ENCODE measurements at places on chromosomes 4 and X. TPM values are rescaled to one million over a fixed set of nuclear protein-coding genes. Genes with fewer than 3 reads are reported as not detected.

GRCh38 chrX:66408507-66408906 lies 230.4 kb downstream of the EDA2R start:
- no peak for DNase-seq

DNA sequence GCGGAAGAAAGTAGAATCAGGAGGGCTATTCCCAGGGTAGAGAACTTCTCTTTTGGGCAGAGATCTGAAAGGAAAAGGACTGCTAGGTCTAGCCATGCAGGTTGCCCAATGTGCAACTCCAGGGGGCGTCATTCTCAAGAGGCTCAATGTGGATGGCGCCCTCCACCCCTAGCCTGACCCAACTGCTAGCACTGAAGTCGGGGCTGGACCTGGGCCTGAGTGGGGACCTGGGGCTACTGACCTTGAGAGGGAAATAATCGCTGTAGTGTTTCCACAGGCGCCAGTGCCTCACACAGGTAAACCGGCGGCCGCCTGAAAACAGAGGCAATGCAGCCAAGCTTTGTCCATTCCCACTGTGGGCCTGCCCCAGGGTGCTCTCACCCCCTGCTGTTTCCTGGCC lies 6.1 kb downstream of the AWAT2 start:
- no peak for DNase-seq

DNA sequence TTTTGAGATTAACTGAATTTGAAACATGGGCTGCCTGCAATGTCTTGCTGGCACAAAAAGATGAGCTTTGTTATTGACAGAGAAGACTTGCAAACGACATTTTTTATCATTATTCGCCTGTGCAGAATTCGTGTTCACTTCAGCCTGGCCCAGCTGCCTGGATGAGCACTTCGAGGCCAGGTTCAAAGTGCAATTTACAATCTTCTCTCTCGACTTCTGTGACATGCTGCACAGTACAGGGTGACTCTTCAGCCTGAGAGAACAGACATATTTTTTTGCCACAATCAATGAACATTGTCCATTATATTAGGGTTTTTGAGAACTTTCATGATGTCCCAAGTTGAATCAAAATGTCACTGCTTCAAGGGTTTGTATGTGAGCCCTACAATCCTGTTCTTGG lies 616.5 kb downstream of the SMARCA1 start:
- DNase-seq, result no peak

DNA sequence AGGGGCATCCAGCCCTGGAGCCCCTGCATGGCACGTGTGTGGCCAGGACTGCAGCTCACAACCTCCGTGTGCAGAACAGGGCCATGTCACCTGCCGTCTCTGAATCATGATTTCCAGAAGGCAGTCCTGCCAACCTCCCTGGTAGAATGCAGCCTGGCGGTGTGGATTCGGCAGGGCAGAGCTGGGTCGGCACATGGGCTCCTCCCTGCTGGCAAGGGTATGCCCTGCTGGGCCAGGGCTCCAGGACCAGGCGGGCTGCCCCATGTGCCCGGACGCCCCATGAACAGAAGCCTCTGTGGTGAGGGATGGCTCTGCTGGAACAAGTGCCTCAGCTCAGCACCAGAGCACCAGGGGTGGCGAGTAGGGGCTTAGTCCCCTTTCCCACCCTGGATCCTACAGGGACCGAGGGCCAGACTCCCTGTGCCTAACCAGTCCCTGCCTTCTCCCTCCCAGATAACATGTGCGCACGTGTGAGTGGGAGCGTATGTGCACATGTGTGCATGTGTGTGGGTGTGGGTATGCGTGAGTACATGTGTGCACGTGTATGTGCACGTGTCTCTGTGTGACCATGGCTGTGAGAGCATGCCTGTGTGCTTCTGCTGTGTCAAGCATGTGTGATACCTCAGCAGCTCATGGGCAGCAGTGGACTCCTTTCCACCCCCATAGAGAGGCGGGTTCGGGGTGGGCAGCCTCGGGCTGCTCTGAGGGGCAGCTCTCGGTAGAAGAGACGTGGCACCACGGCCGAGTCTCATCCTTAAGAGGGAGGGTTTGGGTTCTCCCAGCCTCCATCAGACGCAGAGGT lies 10.3 kb upstream of the MXD4 start:
- DNase-seq, result no peak

GRCh38 chr4:162644346-162644745 lies 480.5 kb upstream of the FSTL5 start:
- DNase-seq, result no peak

DNA sequence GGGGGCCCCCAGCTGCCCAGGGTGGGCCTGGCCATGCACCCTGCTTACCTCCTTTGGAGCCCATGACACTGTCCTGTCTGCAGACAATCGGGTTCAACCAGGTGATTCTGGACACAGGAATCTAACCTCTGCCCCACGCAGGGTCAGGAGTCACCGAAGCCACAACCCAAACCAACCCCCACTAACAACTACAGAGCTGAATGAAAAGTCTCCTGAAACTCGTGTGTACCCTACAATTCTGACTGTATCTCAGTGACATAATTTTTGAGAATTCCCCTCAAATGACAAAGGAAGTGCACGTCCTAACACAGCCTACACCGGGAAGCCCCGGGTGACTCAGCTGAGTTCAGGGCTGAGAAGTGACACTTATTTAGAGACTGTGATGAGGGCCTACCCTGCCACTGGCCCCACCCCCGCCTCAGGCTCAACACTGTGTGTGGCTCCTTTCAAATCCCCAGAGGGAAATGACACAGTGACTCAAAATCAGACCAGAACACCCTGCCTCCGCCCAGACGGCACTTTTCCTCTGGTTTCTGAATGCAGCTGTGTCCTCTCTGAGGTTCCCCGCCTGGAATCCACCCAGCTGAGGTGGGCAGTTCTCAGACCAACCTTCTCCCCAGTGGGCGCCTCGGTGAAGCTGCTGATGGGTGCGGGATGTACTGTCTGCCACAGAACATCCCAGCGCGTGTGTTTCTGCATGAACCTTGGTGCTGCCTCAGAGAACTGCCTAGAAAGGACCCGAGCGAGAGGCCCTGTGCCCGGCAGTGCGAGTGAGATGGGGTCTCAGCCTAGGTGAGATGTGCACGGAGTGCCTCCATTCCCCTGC lies 9.9 kb downstream of the TNIP2 start:
- DNase-seq, result no peak

DNA sequence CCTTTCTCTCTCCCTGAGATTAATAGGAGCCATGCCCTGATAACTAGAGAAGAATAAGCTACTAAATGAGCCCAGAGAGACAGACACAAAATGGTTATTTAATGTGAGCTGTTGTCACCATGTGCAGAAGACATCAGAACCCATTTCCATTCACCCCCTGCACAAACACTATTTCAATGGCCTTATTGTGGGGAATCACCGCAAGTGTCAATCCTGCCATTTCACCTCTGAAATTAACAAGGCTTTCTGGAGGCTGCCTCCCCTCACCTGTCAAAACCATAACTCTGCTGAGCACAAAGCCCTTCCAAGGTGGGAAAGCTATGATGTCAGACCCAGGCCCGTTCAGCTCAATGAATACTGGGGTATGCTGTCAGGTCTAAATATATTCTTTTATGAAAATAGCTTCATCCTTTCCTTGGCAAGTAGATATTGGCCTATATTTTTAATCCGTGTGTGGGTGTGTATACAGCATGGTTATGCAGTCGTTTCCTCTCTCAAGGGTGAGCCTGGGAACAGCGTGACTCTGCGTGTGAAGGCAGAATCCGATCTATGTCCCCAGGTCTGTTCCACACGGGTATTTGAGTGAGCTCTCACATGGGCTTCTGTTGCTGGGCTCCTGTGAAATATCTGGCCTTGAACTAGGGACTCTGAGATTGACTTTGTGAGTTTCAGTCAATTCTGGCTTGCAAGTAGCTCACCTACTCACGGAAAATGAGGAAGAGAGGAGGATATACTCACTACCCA lies 266.3 kb downstream of the FBXW7 start:
- no peak for DNase-seq

DNA sequence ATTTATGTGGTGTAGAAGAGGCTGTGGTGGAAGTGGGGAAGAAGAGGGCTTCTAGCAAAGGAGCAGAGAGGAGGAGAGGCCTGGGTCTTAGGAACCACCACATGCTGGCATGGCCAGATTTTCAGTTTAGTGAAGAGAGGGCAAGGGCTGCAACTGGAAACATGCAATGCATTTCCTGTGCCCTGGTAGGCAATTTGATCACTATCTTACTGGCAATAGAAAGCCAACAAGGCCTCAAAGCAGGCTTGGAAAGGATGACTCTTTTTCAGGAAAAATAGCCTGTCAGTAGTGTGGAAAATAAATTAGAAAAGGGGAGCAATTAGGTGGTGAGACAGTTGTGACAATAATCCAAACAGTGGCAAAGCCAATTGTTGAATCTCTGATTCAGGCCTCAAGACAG lies 501.9 kb upstream of the ZFP42 start:
- DNase-seq, result no peak

- DNase-seq, result no peak
These were observed 26.5 kb upstream of the ATP8A1 start for GRCh38 chr4:42683393-42683792.

DNA sequence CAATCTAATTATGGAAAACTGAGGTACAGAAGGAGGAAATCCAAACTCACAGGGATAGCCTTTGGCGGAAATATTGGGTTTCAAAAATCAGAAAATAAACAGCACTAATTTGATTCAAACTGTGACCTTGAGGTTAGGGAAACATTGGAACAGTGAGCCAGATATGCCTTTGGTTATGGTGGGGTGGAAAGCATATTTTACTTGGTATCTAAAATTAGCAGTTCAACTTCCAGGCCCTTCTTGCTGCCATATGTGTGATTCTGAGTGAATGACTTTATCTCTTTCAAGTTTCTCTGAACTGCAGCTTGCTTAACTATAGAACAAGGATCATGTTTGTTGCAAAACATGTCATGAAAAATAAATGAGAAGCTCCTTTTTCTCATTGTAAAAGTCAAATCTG lies 240.9 kb upstream of the VEGFC start:
- no peak for DNase-seq

- DNase-seq, result no peak
These were observed 139.1 kb downstream of the KDR start for GRCh38 chr4:54986095-54986846.

DNA sequence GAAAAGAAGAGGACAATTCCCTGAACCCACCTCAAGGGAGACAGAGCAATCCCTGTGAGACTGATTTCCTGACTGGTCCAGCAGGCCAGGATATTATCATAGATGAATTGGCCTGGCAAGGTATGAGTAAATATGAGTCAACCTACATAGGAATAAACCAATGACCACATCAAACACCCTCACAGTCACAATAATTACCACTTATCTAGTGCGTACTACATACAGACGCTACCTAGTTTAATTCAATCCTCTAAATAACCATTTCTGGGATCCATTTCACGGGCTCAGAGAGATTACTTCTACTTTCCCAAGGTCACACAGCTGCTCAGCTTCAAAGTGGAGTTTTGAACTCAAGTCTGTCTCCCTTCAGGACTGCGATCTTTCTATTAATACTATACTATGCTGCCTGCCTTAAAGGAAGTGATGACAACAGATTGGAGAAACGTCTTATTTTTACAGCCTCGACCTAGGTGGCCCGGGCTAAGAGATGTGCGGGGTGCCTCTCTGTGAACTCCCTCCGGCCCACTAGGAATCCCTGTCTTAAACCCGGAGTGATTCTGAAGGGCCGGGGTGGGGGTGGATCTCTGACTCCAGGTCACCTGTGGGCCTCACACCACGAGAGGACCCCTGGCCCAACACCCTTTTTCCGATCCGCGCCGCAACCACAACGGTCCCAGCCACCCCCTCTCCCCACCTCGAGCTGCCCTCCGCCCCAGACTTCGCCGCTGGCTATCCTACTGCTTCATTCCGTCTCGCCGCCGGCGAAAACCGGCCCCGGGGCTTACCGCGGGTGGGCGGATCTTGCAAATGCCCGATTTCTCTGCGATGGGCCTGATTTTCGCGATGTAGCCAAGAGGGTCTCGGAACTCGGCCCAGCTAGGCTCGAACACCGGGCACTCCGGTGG lies 800 bp downstream of the KDM5C start:
- DNase-seq, result no peak

Gene LRRC66
- total RNA-seq, result 0.48 TPM

Gene GPRIN3
- total RNA-seq, result 4.0 TPM

Gene IL13RA2
- 0.32 TPM for total RNA-seq

All from breast epithelium (tissue), 4 donors.